ENCODE measurements at places on chromosomes 1 and 21.

DNA sequence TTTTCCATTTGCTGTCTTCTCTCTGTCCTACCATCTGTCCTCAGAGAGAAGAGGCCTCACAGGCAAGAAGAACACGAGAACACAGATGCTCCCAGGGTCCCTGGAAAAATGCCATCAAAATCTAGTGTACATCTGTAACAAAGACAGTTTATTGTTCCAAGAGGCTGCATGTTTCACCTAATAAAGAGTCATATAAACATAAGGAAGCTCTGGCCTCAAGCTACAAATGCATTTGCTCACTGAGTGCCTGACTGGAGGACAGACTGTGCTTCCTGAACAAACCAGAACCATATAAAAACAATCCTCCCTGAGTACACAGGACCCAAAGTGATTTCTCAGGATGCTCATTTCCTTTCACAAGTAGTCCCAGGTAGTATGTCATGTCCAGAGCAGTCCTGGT is 76.3 kb upstream of the SLC44A3 start:
- DNase-seq, result no peak

DNA sequence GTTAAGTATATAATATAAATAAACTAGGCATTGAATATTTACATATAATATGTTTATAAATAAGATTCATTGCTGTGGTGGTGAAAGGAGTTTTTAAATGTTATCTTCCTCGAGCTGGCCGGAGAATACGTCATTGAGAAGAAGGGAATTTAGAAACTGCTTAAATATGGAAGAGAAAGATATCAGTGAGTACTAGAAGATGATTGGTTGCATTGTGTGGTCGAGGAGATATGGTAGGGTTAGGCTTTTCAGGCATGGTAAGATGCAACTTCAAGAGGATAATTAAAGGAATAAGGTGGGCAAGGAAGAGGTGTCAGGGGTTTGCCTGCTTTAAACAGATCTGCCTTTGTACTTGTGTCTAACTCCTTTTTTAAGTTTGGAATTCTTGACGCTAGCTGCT is 73.5 kb downstream of the RPS6KC1 start:
- DNase-seq, result no peak

DNA sequence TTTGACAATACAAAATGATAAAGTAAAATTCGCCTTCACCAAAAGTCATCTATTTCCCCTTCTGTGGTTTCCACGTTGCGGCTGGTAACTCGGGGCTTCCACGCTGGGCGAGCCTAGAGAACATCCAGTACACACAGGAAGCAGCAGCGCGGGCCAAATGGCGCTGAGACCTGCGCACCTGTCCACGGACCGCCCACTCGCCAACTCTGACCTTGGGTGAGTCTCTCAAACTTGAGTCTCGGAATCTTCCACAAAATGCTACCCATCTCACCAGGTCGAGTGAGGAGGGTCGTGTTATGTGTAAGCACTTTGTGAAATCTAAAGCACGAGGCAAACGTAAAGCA is 820 bp upstream of the TTF2 start:
- DNase-seq, result peak; percentile 50

- DNase-seq, result no peak
Observed at GRCh38 chr1:84426376-84426775, 28.1 kb downstream of the DNASE2B start.

DNA sequence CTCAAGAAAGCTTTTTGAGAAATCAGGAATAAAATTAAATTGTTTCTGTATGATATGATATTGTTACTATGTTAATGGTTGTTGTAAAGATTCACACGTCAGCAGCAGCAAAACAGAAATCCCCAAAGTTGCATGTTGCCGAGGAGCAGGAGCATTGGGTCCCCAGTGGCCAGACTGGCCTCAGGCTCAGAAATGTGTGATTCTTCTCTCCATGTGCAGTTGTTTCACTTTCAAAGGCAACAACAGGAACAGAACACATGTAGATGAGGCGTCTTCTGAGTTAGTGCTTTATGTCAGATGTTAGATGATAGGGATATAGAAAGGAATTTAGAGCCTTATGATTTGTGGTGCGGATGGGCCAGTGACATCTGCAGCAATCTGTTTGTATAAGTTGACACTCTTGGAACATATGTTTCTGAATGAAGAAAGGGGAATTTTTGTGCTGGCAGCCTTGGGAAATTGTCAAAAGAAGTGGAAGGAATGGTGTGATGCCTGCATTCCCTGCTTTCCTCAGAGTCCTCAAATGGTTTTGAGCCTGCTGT is 2.1 kb upstream of the TTLL7 start:
- no peak for DNase-seq

DNA sequence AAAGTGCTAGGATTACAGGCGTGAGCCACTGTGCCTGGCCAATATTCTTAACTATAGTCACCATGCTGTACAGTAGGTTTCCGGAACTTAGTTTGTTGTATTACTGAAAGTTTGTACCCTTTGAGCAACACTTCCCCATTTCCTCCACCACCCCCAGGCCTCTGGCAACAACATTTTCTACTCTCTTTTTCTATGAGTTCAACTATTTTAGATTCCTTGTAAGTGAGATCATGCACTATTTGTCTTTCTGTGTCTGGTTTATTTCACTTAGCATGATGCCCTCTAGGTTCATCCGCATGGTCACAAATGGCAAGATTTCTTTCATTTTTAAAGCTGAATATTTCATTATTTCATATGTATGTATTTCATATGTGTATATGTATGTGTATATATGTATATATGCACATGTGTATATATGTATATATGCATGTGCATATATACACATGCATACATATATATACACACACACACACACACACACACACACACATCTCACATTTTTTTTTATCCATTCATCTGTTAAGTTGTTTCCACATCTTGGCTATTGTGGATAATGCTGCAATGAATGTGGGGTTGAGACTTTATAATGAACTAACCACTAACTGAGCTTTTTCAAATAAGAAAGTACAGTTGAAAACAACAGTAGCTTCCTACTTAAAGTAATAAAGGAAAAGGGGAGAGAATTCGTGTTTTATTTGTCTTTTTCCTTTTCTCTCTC is 256.8 kb upstream of the C1orf105 start:
- no peak for DNase-seq

DNA sequence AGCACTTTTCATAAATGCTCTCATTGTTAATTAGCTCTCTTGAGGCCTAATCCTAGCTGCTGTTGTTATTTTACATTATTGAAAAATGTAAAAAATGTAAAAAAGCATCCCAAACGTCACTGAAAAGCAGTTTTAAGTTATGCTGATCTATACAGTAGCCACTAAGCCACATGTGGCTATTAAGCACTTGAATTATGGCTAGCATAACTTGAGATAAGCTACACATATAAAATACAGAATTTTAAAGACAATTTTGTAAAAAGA is 18.4 kb upstream of the DNASE2B start:
- DNase-seq, result no peak

DNA sequence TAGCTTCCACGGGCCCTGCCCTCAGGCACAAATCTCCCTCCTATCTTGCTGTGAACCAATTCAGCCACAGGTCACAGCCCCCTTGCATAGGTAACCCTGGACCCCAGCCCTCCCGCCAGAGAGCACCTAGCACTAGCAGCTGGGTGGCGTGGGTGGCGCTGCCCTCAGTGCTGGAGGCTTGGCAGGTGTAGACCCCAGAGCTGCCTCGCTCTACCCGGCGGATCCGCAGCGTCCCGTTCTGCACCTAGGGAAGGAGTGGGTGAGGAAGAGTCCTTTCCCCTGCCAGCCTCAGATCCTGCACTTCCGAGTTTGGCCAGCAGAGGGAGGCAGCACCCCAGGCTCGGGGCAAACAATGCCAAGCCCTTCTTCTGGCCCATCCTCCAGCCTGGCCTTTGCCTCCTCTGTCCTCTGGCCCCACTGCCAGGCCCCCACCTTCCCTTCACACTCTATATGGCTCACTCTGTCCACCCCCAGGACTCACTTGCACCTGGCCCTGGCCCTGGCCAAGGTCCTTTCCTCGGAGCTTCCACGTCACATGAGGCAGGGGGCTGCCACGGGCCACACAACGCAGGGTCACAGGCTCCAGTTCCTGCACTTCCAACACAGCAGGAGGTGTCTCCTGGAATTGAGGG is 9.0 kb downstream of the IGSF9 start:
- DNase-seq, result peak; percentile 76

DNA sequence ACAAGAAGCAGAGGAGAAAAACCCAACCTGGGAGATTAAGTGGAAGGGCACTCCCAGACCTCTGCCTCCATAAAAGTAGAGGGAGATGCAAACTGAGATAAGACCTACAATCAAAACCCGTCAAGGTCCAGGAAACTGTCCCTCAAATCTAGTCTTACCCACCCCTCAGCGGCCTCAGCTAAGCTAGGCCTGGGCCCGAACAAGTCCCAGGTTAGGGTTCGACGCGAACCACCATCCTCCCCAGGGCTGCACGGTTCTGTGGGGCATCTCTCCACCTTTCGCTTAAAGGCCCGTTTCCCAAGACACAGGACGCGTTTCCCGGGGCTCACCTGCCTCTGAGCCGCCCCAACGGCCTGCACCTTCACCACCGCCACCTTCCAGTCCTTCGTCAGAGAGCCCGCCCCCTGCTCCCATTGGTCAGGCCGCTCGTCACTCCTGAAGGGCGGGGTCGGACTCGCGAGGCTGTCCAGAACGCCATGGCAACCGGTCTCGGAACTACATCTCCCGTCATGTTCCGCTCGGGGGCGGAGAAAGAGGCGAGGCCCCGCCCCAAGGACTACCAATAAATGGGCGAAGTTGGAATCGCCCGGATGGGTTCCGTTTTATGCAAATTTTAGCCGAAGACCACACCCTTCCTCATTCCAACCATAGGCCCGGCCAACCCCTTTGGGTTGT is at the start of gene CRYZL1:
Gene CRYZL1, minus strand, starts transcription at position 390 of the 675 bp plus-strand sequence. CDS start 10,190 bp downstream, outside the sequence.
- peak; percentile 99 for DNase-seq

- no peak for DNase-seq
Observed at GRCh38 chr1:232335261-232335660, 294.7 kb downstream of the SIPA1L2 start.

- DNase-seq, result no peak
Observed at GRCh38 chr1:227883073-227883520, 64.6 kb downstream of the WNT9A start.

DNA sequence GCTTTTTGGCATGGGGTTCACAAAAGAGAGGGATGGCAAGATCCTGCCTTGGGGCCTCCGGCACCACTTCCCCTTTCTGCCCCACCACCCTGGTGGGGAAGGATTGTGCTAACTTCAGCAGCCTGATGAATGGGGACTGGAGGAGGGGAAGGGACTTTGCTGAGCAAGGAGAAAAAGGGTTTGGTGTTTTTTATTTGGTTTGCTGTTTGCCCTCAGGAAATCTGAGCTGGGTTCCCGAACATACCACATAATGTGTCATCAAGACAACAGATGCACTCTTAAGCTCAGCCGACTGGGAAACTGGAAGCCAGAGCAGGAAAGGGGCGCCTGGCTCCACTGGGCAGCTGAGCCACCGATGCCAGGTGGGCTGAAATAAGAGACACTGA is 19.8 kb downstream of the OLFML2B start:
- DNase-seq, result no peak

GRCh38 chr1:207073906-207074820 is 14.5 kb upstream of the C4BPB start:
- DNase-seq, result no peak

GRCh38 chr1:23722652-23723051 is 20.6 kb upstream of the ELOA start:
- DNase-seq, result no peak

GRCh38 chr1:185634704-185635103 is 99.5 kb upstream of the HMCN1 start:
- DNase-seq, result no peak

DNA sequence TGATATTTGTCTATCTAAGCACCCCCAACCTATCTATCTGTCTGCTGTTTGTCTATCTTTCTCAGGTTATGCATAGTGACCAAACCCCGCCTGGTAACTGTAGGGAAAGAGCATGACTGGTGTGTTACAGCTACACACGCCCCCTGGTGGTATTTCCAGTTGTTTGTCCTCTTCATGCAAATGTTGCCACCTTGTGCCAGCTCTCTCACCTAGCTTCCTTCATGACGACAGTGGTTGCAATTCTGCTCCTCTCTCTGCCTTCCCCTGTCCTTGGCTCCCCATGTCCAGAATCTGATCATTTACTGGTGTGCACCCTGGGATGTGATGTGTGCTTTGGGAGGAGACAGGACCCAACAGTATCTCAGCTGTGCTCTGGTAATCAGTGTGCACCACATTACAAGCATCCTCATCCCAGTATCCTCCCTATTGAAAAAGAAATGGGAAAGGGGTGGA is 8.1 kb upstream of the INKA2 start:
- DNase-seq, result peak; percentile 39

- no peak for DNase-seq
Observed at GRCh38 chr1:226366290-226366689, 41.6 kb downstream of the PARP1 start.

GRCh38 chr1:165898837-165899236 is 71.4 kb downstream of the UCK2 start:
- no peak for DNase-seq

DNA sequence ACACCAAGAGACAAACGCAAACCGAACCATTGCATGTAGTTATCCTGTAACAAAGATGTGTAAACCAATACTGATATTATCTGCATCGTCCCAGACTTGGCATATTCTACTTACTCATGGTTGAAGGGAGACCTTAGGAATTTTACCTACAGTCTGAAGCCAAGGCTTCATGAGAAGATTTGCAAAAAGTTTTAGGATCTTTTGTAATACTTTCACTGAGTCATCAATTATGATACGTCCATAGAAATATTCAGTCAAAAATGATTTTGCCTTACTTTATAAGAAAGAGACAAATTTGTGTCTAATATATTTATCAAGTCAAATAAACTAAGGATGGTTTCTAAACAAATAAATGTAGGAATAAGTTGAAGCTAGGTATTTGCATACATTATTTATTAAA is 1176.1 kb upstream of the ADGRL2 start:
- DNase-seq, result no peak

- DNase-seq, result no peak
Observed at GRCh38 chr1:210698661-210699060, 370.0 kb downstream of the HHAT start.

DNA sequence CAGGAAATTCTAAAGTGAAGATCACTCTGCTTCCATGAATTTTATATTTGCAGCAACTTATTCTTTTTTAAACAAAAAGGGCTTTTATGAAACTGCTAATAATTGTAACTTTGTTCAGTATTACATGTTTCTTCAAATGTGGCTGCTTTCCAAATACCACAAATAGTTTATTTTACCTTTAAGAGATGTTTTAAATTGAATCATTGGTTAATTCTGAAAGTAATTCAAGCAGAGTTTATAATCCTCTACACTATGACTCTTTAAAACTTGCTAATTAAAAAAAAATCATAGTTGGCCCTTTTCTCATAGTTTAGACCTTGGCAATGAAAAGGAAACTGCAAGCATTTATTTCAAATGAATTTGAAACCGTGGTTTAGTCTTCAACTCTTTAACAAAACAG is 59.6 kb downstream of the SDCCAG8 start:
- no peak for DNase-seq

- no peak for DNase-seq
Observed at GRCh38 chr1:247210062-247210375, 38.2 kb upstream of the ZNF124 start.

GRCh38 chr1:228190182-228190581 is 17.7 kb upstream of the OBSCN start:
- no peak for DNase-seq

DNA sequence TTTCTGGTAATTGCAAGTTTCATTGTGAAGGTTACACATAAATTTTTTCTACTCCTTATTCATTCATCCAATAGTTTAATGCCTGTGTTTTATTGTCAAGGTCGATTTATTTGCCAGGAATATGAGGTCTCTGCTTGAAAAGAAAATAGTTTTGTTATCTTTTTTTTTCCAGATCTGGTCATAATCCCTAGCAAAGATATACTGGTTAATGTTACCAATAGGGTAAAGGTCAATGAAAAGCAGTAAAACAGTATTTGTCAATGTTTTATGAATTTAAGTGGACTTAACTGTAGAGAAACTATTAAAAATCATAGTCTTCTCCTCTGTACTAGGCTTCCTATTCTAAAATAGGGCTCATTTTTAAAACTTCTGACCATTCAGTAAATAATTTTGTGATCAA is 8.1 kb upstream of the FMO3 start:
- DNase-seq, result no peak

Measured in activated T-helper 1 cell treated with anti-CD3 and anti-CD28 coated beads, Interleukin-2, amount 50 U/mL, for 16 hours (primary cell).